ENCODE measurements at places on chromosomes 12 and 14.

DNA sequence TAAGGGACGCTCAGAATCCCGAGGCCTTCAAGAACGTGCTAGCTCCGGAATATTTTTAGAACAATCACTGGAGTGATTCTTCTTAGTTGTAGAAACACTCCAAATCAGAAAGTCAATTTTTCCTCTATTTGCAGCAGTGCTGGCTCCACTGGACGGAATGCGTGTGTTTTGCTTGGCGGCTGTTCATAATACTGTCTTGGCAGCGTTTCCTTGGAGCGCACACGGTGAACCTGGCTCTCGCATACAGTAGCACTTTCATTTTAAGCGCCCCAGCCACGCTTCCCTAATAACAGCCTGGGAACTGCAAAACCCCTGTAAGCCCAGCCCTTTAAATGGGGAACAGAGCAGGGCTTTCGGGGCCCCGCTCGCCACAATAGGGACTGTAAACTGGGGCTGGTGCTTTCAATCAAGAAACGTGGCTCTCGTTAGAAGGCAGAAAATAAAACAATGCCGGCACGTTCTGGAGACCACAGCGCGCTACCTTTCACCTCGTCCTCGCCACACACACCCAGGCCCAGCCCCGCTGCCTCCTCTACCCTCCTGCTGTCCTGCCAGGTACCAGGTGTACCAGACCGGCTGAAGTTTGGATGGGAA is 79.9 kb downstream of the BCL11B start:
- no peak for DNase-seq

DNA sequence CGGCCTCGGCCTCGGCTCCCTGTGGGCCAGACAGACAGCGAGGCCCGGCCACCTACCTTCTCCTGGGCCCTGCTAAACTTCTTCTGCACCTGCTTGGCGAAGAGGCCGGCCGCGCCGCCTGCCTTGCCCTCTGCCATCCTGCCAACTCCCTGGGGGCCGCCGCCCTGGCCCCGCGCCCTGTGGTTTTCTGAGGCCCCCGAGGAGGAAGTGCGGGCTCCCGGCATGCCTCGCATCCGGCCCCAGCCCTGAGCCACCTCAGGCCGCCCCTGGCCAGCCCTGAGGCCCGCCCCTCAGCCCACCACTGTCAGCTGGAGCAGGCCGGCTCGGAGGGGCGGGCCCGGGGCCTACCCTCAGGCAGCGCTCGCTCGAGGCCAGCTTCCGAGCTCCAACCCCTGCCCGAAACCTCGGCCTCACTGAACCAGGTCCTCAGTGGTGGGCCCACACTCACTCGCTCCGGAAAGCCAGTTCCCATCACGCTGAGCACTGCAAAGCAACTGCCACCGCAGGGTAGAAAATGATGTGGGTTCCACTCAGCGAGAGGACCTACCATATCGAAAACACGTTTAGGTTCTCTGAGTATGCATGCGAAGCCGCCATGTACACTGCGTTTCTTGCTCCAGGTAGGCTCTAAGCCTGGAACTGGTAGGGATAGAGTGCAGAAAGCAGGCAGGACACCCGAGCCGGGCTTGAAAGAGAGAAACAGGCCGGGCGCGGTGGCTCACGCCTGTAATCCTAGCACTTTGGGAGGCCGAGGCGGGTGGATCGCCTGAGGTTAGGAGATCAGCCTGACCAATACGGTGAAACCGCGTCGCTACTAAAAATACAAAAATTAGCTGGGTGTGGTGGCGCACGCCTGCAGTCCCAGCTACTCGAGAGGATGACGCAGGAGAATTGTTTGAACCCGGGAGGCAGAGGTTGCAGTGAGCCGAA is at the start of gene BIN2:
TSS of gene BIN2 (minus strand) at position 209 of the 930 bp plus-strand sequence. CDS start at position 137, 72 bp downstream.
- no peak for DNase-seq

DNA sequence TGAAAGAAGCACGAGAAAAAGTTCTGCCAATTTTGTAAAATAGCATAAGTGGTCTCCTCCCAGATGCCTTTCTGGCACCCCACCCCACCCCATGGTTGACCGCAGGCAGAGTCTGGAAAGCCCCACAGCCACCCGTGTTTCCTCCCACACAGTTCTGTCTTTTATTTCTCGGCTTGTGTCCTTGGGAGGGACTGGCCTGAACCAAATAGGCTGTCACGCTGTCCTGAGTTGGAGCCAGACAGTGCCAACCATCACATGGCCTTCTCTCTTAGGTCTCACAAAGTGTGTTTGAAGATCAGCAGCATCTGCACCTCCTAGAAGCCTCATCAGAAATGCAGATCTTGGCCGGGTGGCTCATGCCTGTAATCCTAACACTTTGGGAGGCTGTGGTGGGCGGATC is 10.2 kb upstream of the LTA4H start:
- no peak for DNase-seq

DNA sequence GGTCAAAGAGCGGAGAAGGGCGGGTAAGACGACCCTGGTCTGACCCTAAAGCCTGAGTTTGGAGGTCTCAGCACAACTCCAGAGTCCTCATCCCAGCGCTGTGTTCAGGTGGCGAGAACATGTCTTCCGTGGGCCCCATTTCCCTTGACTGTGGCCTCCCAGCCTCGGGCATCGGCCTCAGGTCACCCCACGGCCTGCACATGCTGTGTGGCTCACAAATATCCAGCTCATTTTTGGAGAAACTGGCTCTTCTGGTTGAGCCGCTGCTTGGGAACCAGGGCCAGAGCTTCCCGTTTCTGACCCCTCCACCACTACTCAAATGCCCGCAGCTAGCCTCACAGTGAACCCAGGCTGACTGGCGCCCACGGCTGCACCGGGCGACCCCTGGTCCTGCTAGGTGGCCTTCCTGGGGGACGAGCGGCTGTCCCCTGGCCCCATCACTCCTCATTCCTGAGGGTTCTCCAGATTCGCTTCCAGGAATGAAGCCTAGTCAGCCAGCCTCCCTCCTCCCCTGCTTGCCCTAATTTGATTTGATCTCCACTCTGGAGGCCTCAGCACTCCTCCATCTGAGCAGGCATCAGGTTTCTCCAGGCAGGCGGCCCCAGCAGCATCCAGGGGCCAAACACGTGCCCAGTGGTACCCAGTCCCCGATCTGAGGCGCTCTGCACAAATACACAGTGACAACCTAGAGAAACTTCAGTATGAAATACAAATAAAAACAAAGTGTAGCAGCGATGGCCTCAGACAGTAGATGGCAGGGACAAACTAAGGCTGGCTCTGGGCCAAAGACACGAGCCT is 4.7 kb downstream of the P2RX2 start:
- no peak for DNase-seq

- peak; percentile 31 for DNase-seq
Observed at GRCh38 chr12:56634242-56634836, 4.2 kb upstream of the BAZ2A start.

DNA sequence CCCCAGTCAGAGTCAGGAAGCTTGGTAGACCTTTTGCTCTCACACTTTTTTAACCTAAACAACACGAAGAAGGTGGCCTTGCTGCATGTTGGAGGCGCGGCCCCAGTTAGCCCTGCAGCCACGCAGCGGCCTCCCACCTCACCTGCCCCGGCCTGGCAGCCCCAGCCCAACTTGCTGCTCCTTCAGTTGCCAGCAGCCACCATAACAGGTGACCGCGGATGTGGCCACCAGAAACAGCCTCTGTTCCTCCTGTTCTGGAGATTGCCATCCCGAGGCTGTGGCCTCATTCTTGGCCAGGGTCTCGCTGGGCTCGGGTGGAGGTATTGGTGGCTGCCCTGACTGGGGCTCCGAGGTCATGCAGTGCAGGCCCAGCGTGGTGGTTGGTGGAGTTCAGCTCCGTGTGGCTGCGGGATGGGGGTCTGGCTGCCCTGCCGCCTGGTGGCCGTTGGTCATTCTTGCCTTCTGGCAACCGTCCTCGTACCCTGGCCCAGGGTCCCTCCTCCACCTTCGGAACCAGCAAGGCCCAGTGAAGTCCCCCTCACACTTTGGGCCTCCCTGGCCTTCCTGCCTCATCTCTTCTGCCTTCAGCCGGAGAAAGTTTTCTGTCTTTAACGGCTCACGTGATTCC is 20.7 kb upstream of the TEX22 start:
- DNase-seq, result no peak

GRCh38 chr12:124551268-124552144 is 15.9 kb downstream of the NCOR2 start:
- peak; percentile 42 for DNase-seq

DNA sequence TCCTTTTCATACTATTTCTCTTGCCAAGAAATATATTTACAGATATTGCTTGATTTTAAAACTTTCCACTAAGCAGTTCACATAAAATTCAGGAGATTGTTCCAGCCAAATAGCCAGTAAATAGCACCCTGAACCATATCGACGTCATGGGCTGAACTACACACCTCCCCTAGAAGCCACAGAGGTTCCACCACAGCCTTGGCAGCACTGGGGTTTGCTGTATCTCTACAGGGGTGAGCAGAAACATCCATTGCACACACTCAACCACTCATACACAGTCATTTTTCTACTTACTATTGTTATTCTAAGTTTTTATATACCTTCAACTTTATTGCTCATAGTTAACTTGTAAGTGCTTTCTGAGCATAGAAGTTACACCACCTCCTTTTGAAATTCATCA is 8.1 kb upstream of the EIF2S3B start:
- DNase-seq, result no peak

GRCh38 chr14:55706365-55706684 is 126.3 kb downstream of the KTN1 start:
- DNase-seq, result no peak

Data from endothelial cell (in vitro differentiated cells).